Aorta (tissue), 5 donors: ENCODE measurements at places on chromosomes 5 and 9. TPM values are rescaled to one million over a fixed set of nuclear protein-coding genes. Genes with fewer than 3 reads are reported as not detected.

DNA sequence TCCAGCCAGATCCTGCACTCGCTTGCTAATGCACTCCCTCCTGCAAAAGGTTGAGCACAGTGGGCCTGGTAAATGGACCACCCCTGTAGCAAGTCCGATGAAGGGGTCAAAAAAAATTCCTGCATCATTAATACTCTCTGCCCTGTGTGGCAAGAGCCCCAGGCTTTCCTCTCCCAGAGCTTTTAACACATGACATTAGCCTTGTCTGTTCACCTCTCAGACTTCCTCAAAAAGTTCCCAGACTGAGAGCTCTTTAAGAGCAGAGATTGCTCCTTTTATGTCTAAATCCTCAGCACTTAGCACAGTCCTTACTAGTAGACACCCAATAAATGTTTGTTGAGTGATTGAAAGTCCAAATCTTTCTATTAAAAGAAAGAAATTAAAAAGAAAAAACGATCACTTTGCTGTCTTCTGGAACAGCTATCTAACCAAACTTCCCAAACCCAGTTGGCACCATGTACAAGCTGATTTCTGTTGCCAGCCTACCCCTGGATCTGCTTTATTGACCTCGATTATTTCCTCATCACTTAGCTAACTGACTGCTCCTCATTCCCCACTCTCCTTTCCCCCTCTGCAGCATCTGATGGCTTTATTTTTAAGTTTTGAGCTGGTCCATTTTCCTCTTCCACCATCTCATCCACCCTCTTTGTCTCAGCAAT is 209.8 kb downstream of the ENC1 start:
- no peak overlapping the region for H3K4me3 ChIP-seq
- DNase-seq: no peak
- H3K4me1 ChIP-seq: no peaks in the 10 kb centered on the region
- H3K27me3 ChIP-seq: no peaks in the 10 kb centered on the region
- no peak overlapping the region for H3K27ac ChIP-seq
- H3K36me3 ChIP-seq: no peaks in the 10 kb centered on the region

GRCh38 chr5:81545911-81546310 is 152.0 kb upstream of the ACOT12 start:
- H3K27me3 ChIP-seq: no peaks in the 10 kb centered on the region
- no peaks in the 10 kb centered on the region for H3K36me3 ChIP-seq
- H3K4me3 ChIP-seq: no peak overlapping the region
- no peaks in the 10 kb centered on the region for H3K4me1 ChIP-seq
- DNase-seq: no peak

DNA sequence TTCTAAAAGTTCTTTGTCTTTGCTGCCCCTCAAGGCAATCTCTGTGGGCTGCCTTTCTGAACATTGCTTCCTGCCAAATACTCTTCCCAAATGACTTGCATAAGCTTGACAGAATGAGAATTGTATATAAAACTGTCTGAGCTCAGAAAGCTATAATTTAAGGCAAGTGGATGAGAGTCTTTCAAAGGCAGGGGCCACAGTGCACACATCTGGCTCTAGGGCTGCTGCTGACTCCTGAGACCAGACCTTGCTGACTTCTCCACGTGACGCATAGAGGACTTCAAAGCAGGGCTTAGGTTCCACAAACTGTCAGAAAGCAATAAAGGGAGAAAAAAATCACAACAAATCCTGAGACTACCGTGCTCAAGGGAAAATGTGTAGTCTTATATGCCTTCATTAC is 79.4 kb upstream of the DIRAS2 start:
- DNase-seq: no peak
- H3K27ac ChIP-seq: no peak overlapping the region
- no peaks in the 10 kb centered on the region for H3K27me3 ChIP-seq
- no peaks in the 10 kb centered on the region for H3K4me1 ChIP-seq

GRCh38 chr5:154356020-154356655 is 89.7 kb upstream of the SAP30L start:
- no peaks in the 10 kb centered on the region for H3K27me3 ChIP-seq
- peaks cover 11% of the 10 kb centered on the region for H3K4me1 ChIP-seq
- H3K4me3 ChIP-seq: no peak overlapping the region
- H3K36me3 ChIP-seq: no peaks in the 10 kb centered on the region
- no peak overlapping the region for H3K27ac ChIP-seq
- DNase-seq: no peak

GRCh38 chr9:93300585-93301081 is 116.7 kb downstream of the WNK2 start:
- no peaks in the 10 kb centered on the region for H3K36me3 ChIP-seq
- H3K4me3 ChIP-seq: no peak overlapping the region
- DNase-seq: peak; percentile 25
- H3K27me3 ChIP-seq: no peaks in the 10 kb centered on the region

GRCh38 chr5:19713740-19714139 is 274.3 kb downstream of the CDH18 start:
- H3K4me3 ChIP-seq: no peak overlapping the region
- H3K36me3 ChIP-seq: no peaks in the 10 kb centered on the region
- no peaks in the 10 kb centered on the region for H3K4me1 ChIP-seq
- no peak overlapping the region for H3K27ac ChIP-seq
- DNase-seq: no peak

The SCGB3A2 gene
- not detected for total RNA-seq

The BRD9 gene
- 39.7 TPM for total RNA-seq
